ENCODE measurements at places on chromosomes 6 and 20.

DNA sequence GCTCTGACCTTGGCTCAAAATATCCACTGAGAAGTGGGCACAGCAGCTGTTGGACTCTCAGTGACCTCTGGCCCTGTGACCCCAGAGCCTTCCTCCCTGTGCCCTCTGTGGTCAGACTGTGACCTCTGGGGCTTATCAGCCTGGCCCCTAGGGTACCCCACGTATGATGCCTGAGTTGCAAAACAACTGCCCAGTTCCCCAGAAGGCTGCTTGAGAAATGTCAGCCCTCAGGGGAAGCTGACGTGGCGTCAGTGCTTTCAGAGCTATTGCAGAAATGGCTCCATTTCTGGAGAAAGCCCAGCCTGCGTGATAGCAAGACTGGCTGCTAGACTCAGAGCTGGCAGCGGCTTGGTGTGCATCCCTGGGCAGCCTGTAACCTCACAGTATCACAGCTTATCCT is 31.5 kb upstream of the TGM2 start:
- no peak for DNase-seq

DNA sequence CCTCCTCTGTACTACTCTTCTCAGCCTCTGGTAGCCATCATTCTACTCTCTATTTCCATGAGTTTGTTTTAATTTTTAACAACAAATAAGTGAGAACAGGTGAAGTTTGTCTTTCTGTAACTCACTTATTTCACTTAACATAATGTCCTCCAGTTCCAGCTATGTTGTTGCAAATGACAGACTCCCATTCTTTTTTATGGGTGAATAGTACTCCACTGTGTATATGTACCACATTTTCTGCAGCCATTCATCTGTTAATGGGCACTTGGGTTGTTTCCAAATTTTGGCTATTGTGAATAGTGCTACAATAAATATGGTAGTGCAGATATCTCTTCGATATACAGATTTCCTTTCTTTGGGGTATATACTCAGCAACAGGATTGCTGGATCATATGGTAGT is 73.7 kb upstream of the TNFRSF21 start:
- DNase-seq, result no peak

DNA sequence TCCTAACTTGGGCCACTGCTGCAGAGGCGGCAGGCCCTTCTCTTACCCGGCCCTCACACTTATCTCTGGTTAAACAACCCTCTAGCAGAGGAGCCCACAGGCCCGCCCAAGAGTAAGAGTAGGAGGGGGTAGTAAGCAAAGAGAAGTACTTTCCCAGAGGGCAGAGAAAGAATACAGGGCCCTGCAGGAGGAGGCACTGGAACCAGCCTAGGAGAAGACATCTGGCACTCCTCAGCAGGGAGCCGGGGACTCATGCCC is 10.1 kb downstream of the MTCH1 start:
- DNase-seq, result no peak

GRCh38 chr6:4008324-4009047 is 70.5 kb downstream of the FAM217A start:
- DNase-seq, result no peak

- no peak for DNase-seq
Observed at GRCh38 chr20:35013421-35014411, 58.0 kb downstream of the MYH7B start.

DNA sequence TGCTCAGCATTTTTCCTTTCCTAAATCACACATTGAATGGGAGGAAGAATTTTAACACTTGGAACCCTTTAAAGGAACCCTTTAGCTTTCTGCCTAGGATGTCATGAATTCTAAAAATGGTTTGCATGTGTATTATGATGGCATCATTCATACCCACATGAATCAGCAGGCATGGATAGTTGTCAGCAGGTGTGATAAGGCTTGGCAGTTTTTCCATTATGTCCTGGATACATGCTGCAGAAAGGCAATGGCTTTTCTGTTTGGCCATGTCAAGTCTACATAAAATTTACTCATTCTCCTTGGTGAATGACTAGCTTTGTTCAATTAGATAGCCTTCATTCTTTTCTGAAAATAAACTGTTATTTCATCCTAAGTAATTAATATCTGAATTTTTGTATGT is 353.7 kb downstream of the GRIK2 start:
- DNase-seq, result no peak

DNA sequence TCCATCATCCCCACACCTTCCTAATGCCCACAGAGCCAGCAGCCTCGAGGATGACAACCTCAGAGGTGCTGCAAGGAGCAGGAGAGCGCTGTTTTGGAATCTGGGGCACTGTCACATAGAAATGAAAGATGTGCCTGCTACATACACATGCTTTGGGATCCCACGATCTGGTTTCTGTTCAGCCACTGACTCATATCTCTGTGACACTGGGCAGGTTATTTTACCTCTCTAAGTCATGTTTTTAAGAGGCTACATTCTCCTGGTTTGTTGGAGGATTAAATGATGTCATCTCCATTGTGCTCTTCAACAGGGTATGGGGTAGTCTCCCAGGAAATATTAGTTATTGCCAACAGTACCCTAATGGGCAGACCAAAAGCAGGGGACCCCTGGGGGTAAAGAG is 32.6 kb upstream of the TAB2 start:
- DNase-seq, result no peak

GRCh38 chr6:137821491-137821890 is 45.6 kb upstream of the TNFAIP3 start:
- no peak for DNase-seq

GRCh38 chr6:144823131-144823530 is 538.0 kb downstream of the UTRN start:
- DNase-seq, result no peak

DNA sequence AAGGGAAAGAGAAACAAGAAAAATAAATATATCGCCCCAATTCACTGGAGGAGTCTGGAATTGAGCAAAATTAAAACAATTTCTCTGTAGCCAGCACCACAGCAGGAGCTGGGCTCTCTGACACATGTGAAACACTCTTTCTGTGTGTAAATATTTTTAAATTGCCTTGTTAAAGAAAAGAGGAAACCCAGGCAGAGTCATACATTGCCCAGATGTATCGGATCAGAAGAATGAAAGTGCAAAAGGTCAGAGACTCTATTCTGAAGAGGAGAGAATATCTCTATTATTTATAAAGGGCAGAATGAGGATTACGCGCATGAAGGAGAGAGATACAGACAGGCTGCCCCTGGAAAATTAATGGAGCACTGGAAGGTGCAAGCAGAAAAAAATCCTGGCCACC is 127.0 kb upstream of the MAN1A1 start:
- DNase-seq, result no peak

Measured in DMS79 (cell line).